RCC 7860 (cell line): ENCODE measurements at places on chromosomes 2 and 18.
A peak's percentile ranks its signal among the peaks of the same experiment; 100 is the strongest.

GRCh38 chr2:234502919-234503285 lies 6.0 kb upstream of the ARL4C start:
- no peak for DNase-seq

GRCh38 chr18:59065684-59066083 lies 74.0 kb upstream of the SEC11C start:
- no peak for DNase-seq

DNA sequence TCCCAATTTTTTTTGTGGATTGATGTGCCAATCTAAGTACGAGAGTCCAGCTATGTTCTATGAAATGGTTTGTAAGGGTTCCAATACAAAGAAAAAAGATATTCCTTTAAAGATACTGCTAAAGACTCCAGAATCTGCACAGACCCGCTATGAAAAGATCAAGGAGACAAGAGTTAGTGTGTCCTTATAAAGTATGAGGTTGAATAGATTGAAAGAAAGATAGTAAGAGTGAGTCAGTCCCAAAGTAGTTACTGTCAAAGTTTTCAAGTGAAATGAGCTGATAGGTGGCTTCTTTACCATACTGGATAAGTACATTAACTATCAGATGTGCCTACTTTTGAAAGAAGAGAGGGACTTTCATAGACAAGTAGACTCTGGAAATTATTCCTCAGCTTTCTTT lies 17.9 kb upstream of the EHBP1 start:
- DNase-seq = peak; percentile 13

DNA sequence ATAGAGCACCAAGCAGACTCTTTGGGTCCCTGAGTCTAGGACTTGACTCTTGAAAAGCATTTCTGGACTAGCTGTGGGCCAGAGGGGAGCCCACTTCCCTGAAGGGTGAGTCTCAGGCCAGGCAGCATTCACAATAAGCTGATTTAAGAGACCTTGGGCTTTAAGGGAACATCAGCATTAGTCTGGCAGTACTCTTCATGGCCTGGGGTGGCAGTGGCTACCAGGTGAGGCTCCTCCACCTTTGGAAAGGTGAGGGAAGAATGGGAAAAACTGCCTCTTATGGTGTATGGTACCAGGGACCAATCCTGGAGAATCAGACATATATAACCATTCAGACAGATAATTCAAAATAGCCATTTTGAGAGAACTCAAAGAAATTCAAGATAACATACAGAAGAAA lies 599.9 kb upstream of the POU3F3 start:
- DNase-seq = no peak

GRCh38 chr2:75547345-75548035 lies 13.2 kb downstream of the EVA1A start:
- peak; percentile 80 for DNase-seq

GRCh38 chr2:218897394-218898108 lies 16.9 kb downstream of the WNT10A start:
- no peak for DNase-seq

GRCh38 chr2:160358046-160358445 lies 135.6 kb downstream of the RBMS1 start:
- DNase-seq = peak; percentile 23
